HTR-8/SVneo (cell line): ENCODE measurements at places on chromosomes 12 and 14.

- DNase-seq: no peak
These were observed 89.1 kb downstream of the BEGAIN start for GRCh38 chr14:100498068-100498467.

- no peak for DNase-seq
These were observed 55.9 kb downstream of the C14orf132 start for GRCh38 chr14:96095058-96095457.

DNA sequence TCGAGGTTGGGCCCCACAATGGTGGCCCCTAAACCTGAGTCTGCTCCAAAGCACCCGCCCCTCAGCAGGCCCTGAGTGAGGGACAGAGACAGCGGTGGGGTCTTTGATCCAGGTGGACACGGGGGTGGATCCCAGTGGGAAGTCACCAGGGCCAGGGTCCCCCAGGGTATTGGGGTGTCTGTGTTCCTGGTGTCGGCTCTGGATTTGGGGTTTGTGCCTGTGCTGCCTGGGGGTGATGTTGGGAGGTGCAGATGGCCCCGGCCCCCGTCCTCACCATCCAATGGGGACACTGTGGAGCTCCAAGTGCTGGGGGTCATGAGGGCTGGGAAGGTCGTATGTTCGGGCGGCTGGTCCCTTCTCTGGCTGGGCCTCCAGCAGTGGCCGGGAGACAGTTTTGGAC is 354.2 kb downstream of the TMEM121 start:
- no peak for DNase-seq

DNA sequence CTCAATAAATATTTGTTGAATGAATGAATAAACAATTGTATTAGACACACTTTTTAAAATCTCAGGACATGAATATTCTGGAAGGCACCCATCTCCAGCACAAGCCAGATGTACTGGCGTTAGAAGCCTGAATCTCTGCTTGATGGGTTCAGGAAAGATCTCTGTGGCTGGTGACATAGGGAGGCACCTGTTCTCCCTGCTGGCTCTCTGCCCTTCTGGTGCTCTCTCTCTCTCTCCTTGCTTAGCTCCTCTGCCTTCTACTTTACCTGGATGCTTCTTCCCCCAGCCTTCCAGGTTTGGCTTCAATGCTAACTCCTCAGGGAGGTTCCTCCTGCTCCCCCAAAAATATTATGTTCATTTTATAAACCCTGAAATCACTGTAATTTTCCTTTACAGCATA is 1.5 kb downstream of the CYP46A1 start:
- no peak for DNase-seq

- DNase-seq: no peak
These were observed 76.3 kb upstream of the RTL1 start for GRCh38 chr14:100979780-100980179.

DNA sequence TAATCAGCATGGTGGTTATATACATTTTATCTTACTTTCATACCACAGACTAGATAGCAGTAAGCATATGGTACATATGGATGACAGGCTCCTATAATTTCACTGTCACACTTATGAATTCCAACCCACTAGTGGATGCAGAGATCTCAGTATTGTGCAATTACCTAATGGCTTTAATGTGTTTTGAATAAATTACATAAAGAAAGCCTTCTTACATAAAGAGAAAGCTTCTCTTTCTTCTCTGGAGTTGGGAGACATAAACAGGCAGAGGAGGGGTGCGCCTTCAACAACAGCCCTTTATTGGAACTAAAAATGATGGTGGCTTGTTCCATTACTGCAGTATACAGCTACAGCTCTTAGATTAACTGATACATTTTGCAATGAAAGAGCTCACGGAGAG is 52.6 kb downstream of the SAV1 start:
- DNase-seq: no peak
